ENCODE measurements at places on chromosomes 13 and 19.

DNA sequence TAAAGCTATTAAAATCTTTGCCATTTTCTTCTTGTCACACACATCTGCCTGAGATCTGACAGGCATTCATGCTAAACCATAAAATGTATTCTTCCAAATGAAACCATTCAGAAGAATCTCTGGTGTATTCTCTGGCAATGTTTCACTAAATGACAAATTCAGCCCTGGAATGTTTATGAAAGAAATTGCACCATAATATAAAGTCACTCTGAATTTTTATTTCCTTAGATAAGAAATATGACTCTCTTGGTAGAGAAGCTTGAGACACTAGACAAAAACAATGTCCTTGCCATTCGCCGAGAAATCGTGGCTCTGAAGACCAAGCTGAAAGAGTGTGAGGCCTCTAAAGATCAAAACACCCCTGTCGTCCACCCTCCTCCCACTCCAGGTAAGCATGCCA, 14.3 kb downstream of the OLFM4 start:
- DNase-seq: no peak

- no peak for DNase-seq
Observed at GRCh38 chr13:94112731-94113130, 366.8 kb downstream of the DCT start.

DNA sequence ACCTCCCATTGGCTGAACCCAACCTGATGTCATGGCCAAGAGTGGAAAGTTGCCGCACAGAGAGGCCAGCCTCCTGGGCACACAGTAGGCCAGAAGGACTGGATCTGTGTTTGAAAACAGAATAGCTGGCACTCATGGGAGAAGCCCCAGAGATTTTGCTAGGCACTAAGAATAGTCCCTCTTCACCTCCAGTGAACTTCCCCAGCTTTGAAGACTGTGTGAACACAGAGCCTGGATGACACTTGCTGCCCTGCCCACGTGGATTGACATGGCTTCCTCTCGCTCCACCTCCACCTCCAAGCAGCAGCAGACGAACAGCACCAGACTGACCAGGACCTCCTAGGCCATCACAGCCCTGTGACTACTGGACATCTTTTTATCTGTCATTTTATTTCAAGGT, 37.9 kb upstream of the KL start:
- DNase-seq: no peak

- DNase-seq: no peak
Observed at GRCh38 chr19:38701455-38702063, 42.7 kb downstream of the CAPN12 start.

DNA sequence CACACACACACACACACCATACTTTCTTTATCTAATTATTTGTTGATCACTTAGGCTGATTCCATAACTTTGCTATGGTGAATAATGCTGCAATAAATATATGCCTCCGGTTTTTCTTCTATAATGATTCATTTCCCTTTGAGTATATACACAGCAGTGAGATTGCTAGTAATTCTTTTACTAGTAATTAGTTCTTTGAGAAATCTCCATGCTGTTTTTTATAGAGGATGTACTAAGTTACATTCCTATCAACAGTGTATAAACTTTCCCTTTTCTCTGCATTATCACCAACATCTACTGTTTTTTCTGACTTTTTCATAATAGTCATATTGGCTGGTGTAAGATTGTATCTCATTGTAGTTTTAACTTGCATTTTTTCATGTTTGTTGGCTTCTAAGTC, 1405.1 kb downstream of the PCDH9 start:
- DNase-seq: no peak

GRCh38 chr19:13051557-13052165, 51.0 kb downstream of the LYL1 start:
- no peak for DNase-seq

GRCh38 chr19:8609279-8610040, 1.1 kb downstream of the ADAMTS10 start:
- DNase-seq: no peak

DNA sequence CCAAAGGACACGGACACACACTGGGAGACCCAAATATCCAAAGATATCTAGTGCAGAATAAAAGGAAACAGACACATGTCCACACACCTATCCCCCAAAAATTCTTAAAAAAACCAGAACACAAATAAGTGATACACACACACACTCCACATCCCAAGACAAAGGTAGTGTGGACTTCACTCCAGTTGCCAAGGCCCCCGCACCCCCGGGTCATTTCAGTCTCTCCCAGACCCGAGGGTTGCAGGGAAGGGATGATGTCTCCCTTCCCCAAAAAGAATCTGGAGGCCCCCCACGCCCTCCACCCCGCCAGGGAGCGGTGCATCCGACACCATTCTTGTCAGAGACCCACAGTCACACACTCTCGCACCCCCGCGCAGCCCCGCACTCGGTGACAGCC, 407 bp downstream of the DPF1 start:
- no peak for DNase-seq

GRCh38 chr19:2059422-2060201, 8.6 kb upstream of the MKNK2 start:
- no peak for DNase-seq

DNA sequence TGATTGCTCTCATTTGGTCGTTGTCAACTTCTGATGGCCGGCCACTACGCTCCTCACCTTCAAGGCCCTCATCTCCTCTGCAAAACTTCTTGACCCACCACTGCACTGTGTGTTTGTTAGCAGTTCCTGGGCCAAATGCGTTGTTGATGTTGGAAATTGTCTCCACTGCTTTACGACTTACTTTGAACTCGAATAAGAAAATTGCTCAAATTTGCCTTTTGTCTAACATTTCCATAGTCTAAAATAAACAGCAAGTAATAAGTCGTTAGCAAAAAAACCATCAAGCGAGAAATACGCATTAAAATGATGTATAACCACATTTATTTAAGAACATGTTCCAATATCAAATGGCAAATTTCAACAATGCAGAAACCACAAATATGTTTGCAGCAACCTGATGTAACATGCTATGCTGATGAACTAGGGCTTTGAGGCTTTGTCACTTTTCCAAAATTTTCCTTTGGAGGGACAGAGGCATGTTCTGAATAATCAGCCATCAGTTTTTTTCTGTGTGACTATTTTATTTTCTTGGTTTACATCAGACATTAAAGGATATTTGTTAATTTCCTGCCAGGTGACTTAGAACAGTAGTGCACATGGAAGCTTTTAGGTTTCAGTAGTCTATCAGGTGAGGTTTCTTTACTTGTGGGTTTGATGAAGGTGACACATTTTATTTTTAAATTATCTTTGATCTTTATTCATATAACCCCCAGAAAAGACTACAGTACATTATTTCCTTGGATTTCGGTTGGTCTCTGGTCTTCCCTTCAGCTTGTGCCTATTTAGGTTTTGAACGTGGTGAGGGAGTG, 74.7 kb upstream of the TEX29 start:
- no peak for DNase-seq

DNA sequence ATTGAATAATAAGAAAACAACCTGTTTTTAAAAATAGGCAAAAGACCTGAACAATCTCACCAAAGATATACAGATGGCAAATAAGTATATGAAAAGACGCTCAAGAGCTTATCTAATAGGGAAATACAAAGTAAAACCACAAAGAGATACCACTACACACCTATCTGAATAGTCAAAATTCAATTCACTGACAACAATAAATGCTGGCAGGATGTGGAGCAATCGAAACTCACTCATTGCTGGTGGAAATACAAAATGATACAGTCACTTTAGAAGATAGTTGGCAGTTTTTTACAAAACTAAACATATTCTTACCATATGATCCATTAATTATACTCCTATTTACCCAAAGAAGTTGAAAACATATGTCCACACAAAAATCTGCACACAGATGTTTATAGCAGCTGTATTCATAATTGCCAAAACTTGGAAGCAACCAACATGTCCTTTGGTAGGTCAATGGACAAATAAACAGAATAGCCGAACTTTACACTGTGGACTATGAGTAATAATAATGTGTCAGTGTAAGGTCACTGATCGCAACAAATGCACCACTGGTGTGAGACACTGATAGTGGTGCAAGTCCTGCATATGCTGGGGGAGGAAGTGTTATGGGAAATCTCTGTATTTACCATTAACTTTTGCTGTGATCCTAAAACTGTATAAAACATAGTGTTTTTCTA, 20.8 kb downstream of the ZC3H13 start:
- DNase-seq: no peak

- DNase-seq: no peak
Observed at GRCh38 chr13:84237143-84237542, 354.9 kb upstream of the SLITRK1 start.

- DNase-seq: no peak
Observed at GRCh38 chr13:23467932-23468278, 34.4 kb upstream of the SACS start.

Data from activated gamma-delta T cell treated with Interleukin-2 at 50 U/mL for 16 hours (primary cell).